ENCODE measurements at places on chromosomes 1 and 21. TPM values are rescaled to one million over a fixed set of nuclear protein-coding genes. Genes with fewer than 3 reads are reported as not detected.

DNA sequence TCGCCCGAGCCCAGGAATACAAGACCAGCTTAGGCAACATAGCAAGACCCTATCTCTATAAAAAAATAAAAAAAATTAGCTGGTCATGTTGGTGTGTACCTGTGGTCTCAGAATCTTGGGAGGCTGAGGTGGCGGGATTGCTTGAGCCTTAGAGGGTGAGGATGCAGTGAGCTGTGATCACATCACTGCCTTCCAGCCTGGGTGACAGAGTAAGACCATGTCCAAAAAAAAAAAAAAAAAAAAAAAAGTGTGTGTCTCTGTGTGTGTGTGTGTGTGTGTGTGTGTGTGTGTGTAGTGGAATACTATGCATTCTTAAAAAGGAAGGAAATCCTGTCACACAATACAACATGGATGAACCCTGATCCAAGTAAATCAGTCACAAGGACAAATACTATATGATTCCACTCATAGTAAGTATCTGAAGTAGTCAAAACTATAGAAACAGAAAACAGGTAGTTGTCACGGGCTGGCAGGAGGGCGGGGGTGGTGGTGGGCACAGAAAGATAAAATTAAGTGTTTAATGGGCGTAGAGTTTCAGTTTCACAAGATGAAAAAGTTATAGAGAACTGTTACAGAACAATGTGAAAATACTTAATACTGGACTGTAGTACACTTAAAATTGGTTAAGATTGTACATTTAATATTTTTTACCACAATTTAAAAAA, 47.8 kb downstream of the SELENOF start:
- H3K27me3 ChIP-seq, result no peaks in the 10 kb centered on the region
- H3K4me1 ChIP-seq, result no peaks in the 10 kb centered on the region
- no peaks in the 10 kb centered on the region for H3K36me3 ChIP-seq
- no peak for DNase-seq
- no peak overlapping the region for H3K4me3 ChIP-seq
- no peak overlapping the region for H3K27ac ChIP-seq

GRCh38 chr21:42777757-42778344, 101.5 kb downstream of the WDR4 start:
- H3K36me3 ChIP-seq, result peaks cover 2% of the 10 kb centered on the region
- no peak overlapping the region for H3K4me3 ChIP-seq
- peaks cover 16% of the 10 kb centered on the region for H3K27me3 ChIP-seq

- H3K4me1 ChIP-seq, result peaks cover 9% of the 10 kb centered on the region
- DNase-seq, result no peak
- H3K4me3 ChIP-seq, result no peak overlapping the region
- H3K36me3 ChIP-seq, result no peaks in the 10 kb centered on the region
- no peaks in the 10 kb centered on the region for H3K27me3 ChIP-seq
- no peak overlapping the region for H3K27ac ChIP-seq
Measured at GRCh38 chr1:38115682-38116202, 69.1 kb upstream of the POU3F1 start.

- DNase-seq, result no peak
- no peaks in the 10 kb centered on the region for H3K4me1 ChIP-seq
- no peak overlapping the region for H3K4me3 ChIP-seq
- no peaks in the 10 kb centered on the region for H3K27me3 ChIP-seq
Measured at GRCh38 chr1:246773213-246773641, 49.0 kb downstream of the SCCPDH start.

DNA sequence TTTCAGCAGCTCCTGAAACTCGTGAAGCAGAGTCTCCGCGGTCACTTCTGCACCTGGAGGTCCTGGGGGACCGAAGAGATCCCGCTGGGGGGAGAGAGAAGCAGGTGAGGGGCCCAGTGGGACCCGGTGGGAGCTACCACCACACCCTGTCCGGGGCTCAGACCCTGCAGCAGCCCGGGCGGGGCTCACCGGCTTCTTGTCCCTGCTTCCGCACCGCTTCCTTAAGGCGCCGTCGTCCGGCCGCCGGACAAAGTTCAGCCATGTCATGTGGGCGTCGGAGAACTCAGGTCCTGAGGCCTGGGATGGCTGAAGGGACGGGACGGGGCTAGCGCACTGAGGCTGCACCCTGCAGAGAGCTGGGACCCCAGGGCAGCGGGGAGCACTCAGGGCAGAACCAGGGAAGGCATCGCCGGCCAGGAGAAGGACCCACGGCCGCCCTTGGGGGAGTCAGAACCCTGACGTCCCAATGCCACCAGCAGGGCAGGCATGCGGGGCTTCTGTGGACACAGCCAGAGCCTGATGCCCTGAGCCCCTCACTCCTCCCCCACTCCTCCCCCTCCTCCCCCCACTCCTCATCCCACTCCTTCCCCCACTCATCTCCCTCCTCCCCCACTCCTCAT, 2.2 kb downstream of the C1QTNF12 start:
- H3K36me3 ChIP-seq, result no peaks in the 10 kb centered on the region
- H3K4me1 ChIP-seq, result no peaks in the 10 kb centered on the region
- DNase-seq, result no peak
- H3K4me3 ChIP-seq, result no peak overlapping the region
- H3K27me3 ChIP-seq, result peaks cover 26% of the 10 kb centered on the region

DNA sequence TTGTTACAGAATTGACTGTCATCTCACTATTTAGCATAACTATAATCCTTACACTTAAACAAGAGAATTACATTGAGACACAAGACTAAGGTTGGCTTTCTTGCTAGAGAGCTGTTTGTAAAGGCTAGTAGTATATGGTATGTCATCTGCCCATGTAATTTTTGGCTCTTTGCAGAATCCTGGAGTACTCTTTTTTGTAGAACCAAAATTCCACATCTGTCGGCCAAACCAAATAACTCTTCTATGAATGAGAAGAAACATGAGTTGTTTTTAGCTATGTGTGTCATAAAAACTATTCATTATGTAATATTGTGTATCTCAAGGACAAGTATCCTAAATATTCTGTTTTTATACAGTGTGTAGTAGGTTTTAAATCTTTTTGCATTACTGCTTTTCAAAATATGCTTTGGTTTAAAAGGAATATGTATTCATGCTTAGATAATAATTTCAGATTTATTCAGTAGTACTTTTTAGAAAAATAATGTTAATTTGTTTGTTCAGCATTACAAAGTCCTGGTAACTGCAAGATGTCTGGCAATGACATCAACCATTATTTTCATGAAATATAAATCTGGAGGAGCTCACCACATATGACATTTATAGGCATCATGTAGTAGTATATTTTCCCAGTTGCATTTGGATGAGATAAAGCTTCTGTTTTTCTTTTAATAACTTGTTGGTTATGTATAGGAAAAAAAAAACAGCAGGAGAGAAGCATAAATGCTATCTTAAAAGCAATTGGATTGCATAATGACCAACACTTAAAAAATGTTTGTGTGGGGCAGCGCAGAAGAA, 159.8 kb downstream of the HS2ST1 start:
- no peaks in the 10 kb centered on the region for H3K4me1 ChIP-seq
- no peak overlapping the region for H3K27ac ChIP-seq
- H3K27me3 ChIP-seq, result no peaks in the 10 kb centered on the region
- no peak overlapping the region for H3K4me3 ChIP-seq
- H3K36me3 ChIP-seq, result no peaks in the 10 kb centered on the region

Gene CCDC30
- 13.5 TPM for total RNA-seq

Gene FTCD
- 0.43 TPM for total RNA-seq

Gene ADORA1
- 0.57 TPM for total RNA-seq

Gene CHI3L1
- 46.4 TPM for total RNA-seq

Gene LCE2A
- not detected for total RNA-seq

All from lung (tissue), 17 donors.